Endothelial cell (in vitro differentiated cells): ENCODE measurements at places on chromosomes 1 and 21.

DNA sequence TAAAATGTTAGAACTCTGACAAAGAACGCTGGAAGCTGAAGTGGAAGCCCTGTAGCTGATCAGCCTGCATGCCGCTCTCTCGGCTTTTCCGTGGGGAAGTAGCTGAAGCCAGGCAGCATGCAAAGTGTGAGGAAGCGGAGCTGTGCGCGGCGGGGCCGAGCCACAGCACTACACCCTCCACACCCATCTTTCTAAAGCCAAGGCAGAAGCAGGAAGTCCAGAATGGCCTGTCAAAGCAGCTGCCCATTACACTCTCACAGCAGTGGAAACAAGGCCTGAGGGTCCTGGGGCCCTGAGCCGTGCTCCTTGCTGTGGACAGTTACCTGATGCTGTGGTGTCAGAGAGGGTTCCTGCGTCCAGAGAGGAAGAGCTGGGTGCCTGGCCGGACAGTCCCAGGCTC lies 69.6 kb downstream of the UBR4 start:
- no peak for DNase-seq

DNA sequence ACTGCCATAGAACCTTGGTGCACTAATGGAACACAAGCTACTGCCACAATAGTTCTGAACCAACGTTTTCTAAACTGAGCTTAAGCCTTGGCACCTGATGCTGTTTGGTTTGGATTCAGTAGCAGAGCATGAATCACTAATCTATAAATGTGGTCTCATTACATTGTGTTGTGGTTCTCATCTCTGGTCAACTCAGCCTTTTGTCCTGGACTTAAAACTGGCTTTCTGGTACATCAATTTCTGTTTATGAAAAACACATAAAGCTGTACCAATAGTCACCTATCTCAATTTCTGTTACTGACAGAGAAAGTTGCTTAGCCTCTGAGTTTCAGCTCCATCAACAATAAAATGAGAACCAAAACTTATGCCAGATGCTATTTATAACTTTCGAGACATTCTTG lies 197.5 kb upstream of the KIAA0040 start:
- DNase-seq: no peak

DNA sequence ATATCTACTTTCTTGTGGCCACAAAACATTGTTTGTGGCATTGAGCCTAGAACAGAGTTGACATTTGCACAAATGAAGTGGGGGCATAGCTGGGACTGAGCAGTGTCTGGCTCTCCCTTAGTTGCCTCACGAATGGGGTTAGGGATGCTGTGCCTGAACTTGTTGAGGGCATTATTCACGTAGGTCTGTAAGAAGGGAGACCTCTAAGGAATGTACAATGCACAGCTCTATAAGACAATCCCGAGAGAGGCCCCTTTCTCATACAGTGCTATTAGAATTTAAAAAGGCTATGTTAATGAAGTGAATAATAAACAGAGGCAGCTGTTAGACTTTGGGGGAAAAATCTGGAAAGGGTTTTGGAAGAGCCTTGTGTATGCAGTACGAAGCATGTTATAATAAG lies 118.4 kb upstream of the DEPDC1 start:
- DNase-seq: no peak

DNA sequence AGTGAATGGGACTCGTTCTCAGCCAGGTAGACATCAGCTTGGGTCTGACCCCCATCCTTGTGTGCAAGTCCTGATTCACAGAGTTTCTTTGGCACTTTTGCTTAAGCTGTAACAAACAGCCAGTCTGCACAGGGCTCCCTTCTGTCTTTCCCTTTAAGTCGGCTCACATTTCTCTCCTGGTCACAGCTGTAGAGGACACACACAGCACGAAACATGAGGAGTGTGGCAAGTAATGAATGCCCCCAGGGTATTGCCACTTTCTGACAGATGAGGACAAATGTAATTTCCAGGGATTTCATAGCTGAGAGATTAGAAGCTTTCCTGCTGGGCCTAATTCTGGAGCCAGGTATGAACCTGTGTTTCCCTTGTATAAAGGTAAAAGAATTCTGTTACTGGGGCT lies 423.5 kb downstream of the KIF26B start:
- DNase-seq: no peak

- no peak for DNase-seq
Measured at GRCh38 chr1:225544263-225544662, 108.7 kb downstream of the ENAH start.
